WERI-Rb-1 (cell line): ENCODE measurements at places on chromosomes 7 and 10.
A peak's percentile ranks its signal among the peaks of the same experiment; 100 is the strongest.

GRCh38 chr7:157839672-157840167 is 502.9 kb downstream of the DNAJB6 start:
- no peak for DNase-seq

GRCh38 chr10:77230194-77230593 is 407.4 kb downstream of the KCNMA1 start:
- DNase-seq: no peak

DNA sequence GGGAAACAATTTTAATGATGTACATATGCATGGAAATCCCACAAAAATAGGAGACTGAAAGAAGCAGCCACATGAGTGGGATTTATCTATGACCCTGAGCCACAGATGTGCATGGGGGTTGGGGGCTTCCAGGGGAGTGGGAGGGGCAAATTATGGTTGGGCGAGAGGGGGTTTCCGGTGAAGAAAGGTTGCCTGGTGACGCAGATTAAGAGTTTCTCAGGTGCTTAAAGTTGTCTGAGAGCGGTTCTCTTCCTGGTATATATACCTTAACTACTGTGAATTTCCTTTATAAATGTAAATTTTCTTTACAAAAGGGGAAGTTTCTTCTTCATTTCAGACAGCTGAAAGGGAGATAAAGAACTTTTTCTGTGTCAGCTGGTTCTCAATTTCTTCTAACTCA is 273.6 kb upstream of the PITRM1 start:
- DNase-seq: no peak

DNA sequence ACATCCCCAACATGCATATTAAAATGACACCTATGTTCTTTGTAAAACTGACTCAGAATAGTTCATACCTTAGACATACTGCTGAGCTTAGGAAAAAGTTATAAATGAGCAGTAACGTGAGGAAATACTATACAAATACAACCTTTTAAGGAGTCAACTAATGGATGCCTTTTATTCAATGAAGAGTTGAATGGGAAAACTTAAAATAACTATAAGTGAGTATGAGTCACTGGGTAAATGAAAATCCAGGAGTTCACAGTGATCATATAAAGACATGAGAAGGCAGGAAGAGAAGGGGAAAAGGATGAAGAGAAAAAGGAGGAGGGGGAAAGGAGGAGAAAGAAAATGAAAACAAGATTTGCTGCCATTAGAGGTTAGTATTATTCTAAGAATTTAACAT is 157.8 kb upstream of the PCDH15 start:
- no peak for DNase-seq

- DNase-seq: no peak
Observed at GRCh38 chr7:23293500-23294073, 5.6 kb upstream of the MALSU1 start.

GRCh38 chr7:96686305-96686704 is 23.3 kb downstream of the SEM1 start:
- no peak for DNase-seq

- no peak for DNase-seq
Observed at GRCh38 chr7:87129848-87130247, 22.4 kb upstream of the DMTF1 start.

DNA sequence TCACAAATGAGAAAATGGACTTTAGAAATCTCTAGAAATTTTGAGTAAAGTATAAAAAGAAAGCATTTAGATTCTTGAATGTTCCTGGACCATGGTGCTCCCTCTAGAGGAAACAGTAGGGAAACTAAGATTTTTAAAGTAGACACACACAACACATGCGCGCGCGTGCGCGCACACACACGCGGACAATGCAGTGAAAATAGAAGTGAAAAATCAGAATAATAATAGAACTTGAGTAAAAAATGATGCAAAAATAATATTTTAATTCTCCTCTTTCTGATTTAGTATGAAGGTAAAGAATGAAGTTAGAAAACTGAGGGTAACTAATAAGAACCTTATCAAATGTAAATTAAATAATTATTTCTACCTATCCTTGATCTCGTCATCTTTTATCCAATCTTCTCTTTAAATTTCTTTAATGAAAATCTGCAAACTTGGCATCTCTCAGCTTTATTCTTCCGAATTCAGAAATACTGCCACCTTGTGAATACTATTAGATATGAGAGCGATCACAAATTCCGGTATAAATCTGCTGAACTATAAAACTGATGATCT is 117.0 kb upstream of the AMPH start:
- DNase-seq: no peak

DNA sequence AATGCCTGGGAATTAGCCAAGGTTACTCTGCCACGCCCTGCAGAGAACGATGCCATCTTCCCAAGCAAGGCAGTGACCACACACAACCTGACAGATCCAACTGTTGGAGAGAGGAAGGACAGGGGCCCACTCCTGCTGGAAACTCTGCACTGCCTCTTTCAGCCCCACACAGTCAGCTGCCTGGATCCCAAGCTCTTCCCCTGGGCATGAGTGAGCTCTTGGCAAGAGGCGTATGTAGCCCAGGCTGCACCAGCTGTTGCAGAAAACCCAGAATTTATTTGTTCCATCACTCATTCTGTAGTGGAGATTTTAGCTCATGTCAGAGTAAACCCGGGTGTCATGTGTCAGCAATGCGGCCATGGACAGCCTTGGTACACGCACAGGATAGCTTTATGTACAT is 135.1 kb upstream of the TRIM24 start:
- DNase-seq: no peak

- DNase-seq: no peak
Observed at GRCh38 chr7:24135003-24135817, 148.8 kb upstream of the NPY start.

GRCh38 chr10:77554996-77555397 is 82.6 kb downstream of the KCNMA1 start:
- DNase-seq: no peak

- no peak for DNase-seq
Observed at GRCh38 chr7:378041-378420, 88.1 kb downstream of the FOXL3 start.

DNA sequence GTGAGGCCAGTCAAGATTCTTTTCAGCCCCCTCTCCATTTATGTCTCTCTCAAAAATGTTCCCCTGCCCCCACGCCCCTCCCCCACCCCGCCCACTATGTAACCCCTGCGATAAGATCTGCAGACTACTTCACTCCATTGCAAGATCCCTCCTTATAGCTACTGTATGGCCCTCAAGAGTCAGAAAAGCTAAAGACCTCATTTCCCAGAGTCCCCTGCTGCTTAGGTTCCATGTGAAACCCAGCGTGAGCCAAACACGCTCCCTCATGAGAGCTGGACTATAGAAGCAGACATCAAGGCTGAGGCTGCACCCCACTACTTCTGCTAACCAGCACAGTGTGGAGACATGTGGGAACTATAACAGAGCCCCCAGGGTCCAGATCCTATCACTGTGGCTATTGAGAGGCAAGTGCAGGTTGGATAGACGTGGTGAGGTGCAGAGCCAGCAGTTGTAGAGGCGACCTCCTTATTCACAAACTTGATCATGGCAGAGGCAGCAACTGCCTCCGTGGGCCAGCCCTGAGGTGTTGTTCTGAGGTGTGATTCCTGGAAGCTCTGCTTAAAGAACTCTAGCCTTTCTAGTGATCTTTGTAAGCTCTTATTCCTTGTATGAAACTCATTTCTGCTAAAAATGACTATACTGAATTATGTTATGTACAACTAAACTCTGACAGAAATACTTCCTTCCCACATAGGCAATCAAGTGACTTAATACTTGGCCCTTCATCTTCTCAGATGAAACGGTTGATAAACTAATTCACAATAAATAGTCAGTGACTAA is 117.0 kb upstream of the ARID5B start:
- no peak for DNase-seq

DNA sequence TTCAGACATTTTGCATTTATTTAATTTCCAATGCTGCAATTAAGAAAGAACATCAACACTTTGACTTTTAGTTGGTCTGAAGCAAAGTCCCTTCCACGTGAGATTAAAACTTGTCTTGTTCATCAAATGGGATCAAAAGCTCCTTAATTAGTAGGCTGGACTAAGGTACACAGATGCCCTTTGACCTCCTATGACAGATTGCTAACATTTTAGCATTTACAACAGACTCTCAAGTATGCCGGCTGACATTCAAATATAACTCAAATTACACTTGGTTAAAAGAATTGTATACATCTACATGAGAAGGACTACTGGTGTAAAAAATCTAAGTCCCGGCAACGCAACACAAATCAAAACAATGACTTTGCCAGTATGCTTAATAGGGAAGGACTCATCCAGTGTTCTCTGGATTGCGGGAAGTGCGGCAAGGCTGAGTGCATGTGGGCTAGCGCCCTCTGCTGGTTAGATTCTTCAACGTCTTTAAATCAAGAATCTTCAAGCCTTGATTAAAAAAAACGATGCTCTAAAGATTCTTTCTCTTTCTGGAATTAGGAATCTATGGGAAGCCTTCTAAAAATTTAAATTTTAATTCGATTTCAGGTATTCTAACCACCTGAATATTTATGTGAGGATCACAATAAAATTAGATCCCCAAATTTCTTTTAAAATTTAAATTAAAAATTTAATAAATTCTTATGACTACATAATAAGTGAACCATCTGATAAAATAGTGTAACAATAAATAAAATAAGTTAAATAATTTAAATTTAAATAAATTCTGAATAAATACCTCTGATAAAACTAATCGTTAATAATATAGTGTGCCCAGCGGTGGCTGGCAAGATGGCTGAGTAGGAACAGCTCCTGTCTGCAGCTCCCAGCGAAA is 444.7 kb downstream of the DGKB start:
- DNase-seq: peak; percentile 70

DNA sequence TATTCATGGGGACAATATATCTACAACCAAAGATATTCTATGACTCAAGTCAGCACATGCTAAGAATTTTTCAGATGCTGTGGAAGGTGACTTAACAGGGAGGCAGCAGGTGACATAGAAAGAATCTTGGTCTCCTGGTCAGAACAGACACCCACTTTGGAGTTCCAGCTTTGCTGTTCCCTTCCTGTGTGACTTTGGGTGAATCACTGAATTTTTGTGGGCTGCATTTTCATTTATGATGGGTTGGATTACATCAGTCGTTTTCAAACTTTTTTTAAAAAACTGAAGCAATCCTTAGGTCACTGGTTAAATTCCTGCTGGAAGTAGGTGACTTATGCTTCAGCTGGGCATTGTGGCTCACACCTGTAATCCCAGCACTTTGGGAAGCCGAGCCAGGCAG is 24.9 kb downstream of the RGR start:
- DNase-seq: no peak

- DNase-seq: peak; percentile 66
Observed at GRCh38 chr10:100534726-100535125, 1.0 kb upstream of the HIF1AN start.

DNA sequence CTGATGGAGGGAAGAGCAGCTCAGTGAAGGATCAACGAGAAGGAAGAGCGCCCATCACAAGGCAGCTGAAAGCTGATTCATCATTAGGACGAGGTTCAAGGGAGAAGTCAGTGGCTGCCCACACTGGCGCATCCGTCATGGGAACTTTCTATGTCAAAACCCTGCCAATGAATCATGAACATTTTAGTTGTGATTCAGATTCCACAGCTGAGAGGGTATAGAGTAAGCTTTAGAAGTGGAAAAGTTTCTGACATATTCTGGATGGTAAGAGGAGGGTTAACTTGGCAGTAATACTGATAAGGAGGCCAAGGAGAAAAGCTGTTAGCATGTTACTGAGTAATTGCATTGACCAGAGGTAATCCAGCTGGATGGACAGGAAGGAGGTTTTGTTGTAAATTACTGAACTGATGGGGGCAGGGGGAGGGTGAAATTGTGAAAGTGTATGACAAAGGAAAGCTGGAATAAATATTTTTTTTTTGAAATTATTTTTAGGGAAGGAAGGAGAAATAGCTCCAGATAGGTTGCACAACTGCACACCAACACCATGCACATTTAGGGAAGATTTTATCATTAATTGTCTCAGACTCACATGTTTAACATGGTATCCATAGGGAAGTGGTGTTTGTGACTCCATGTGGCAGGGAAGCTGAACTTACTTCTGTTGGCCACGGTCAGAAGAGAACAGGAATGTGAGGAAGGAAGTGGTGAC is 78.3 kb upstream of the NRP1 start:
- no peak for DNase-seq

DNA sequence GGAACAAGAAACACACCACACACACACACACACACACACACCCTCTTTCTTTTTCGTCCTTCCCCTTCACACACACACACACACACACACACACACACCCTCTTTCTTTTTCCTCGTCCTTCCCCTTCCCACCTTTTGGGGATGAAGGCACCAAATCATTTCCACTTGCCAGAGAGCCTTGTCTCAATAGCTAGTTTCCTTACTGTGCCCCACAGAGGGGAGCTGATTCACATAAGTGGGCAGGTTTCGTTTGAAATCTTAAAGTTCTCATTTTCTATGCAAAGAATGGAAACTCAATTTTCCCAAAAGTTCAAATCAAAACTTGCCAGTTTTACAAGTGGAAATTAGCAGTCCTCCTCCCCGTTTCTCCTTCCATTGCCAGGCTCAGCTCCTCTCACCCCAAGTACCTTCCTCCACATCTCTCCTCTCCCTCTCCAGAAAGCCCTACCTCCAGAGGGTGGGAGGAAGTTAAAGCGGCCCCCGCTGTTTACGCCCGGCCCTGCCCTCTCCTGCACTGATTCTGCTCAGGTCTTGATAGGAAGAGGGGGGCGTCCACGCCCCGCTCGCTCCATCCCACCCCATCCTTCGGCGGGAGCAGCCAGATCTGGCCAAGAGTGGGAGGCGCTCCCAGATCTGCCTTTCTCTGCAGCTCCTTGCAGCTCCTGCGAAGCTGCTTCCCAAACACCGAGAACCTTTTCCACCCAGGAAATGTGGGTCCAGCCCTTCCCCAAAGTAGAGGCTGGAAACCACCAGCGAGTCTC is 1.3 kb downstream of the CTTNBP2 start:
- no peak for DNase-seq

DNA sequence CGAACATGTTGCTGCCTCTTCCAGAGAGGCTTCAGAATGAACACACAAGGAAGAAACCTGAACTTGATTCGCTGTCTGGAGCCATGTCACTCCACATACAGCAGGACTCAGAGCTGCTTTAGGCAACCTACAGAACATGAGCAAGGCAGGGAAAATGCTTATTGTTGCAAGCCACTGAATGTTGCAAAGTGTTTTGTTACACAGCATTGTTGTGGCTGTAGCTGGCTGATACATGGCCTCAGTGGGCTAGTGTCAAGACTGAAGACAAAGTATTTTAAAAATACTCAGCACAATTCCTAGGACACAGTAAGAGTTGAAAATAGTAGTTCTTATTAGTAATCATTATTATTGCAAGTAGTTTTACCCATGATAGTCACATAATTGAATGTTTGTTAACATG is 3.1 kb upstream of the CHST15 start:
- no peak for DNase-seq

GRCh38 chr10:79162861-79163665 is 94.3 kb downstream of the ZMIZ1 start:
- DNase-seq: peak; percentile 48

- DNase-seq: no peak
Observed at GRCh38 chr10:29465384-29465783, 169.4 kb downstream of the SVIL start.

DNA sequence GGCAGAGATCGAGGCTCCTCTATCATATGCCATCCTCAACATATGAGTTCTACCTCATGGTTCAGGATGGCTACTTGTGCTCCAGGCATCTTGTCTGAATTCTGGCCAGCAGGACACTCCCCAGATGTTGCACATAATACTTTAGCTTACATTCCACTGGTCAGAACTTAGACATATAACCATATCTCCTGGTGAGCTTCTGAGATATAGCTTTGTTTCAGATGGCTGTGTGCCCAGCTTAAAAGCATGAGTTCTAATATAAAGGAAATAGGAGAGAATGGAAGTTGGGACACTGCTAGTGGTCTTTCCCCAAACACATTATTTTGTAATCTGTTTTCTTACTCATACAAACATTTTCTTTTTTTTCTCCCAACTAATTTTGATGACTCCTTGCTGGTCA is 50.8 kb upstream of the IFRD1 start:
- no peak for DNase-seq
